Ascending aorta (tissue), 2 donors: ENCODE measurements at places on chromosomes 13 and 19.

DNA sequence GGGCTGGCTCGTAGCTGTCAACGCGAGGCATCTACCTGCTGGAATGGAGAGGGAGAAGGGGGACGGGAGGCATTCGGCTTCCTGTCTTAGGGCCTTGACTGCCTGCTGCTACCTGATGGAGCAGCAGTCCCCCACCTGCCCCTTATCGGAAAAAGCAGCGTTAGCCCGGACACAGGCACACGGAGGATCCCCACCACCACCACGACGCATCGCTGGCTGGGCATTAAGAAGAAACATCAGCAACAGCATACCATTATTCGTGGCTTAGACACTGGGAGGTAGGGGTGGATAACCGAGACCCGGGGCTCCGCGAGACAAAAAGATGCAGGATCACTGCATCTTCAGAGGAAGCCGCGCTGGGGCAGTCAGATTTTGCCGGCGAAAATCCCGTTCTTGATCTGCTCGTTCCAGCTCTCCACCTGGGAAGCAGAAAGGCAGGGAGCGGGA, 1.1 kb downstream of the COX6B2 start:
- DNase-seq, result no peak
- H3K4me1 ChIP-seq, result peaks cover 3% of the 10 kb centered on the region
- peaks cover 11% of the 10 kb centered on the region for H3K27me3 ChIP-seq
- H3K4me3 ChIP-seq, result peak overlapping the region; percentile 59

- H3K36me3 ChIP-seq, result no peaks in the 10 kb centered on the region
- no peaks in the 10 kb centered on the region for H3K27me3 ChIP-seq
- H3K4me1 ChIP-seq, result no peaks in the 10 kb centered on the region
- no peak overlapping the region for H3K27ac ChIP-seq
- no peak overlapping the region for H3K4me3 ChIP-seq
Measured at GRCh38 chr13:59721926-59722910, 441.5 kb downstream of the DIAPH3 start.

DNA sequence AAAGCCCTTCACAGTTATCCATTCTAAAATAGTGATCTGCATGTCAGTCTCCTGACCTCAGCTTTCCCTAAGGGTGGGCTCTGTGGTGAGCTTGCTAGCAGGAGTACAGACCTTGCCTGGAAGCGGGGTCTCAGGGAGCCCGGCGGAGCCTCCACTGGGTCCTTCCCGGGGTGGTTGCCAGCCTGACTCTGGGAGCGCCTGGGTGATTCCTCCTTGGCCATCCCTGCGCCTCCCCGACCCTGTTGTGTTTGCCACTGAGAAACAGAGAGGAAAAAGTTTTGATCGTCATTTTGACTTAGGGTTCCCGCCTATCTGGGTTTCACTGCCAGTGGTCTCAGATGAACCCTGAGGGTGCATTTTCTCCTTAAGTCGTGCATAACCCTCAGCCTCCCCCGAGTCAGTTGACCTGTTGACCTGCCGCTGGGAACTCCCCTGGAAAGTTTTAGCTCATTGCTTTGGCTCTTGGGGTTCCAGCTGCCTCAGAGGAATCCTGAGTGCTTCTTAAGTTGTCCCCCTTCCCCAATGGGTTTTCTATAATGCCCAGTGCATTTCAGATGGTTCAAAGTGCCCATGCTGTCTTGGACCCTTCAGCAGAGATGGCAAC, 117.8 kb downstream of the RAB20 start:
- no peaks in the 10 kb centered on the region for H3K27me3 ChIP-seq
- no peak overlapping the region for H3K4me3 ChIP-seq
- H3K27ac ChIP-seq, result peak overlapping the region; percentile 80

DNA sequence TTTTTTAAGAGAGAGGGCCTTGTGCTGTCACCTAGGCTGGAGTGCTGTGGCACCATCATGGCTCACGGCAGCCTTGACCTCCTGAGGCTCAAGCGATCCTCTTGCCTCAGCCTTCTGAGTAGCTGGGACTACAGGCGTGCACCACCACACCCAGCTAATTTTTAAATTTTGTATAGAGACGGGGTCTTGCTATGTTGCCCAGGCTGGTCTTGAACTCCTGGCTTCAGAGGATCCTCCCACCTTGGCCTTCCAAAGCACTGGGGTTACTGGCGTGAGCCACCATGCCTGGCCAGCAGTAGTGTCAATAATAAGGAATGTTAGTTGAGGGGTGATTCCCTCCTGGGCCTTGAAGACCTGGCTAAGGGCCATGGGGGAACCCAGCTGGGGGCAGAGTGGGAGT, 23.6 kb downstream of the MAST3 start:
- H3K4me3 ChIP-seq, result no peak overlapping the region
- no peak for DNase-seq
- no peak overlapping the region for H3K27ac ChIP-seq
- H3K4me1 ChIP-seq, result no peaks in the 10 kb centered on the region

DNA sequence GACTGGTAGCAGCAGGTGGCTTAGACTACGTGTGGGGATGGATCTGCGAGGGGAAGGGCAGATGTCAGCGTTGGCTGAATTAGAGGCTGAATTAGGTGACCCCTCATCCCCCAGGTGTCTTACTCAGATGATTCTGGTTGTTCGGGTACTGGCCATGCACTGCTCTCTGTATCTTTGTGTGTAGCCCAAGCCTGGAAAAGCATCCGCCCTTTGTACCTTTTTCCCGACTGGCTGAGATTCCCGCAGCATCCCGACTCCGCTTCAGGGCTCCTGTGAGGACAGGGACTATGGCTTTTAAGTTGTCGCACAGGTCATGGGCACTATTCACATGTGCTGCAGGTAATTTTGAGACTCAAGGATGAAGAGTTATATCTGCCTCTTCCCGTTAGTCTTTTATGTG, 7.2 kb downstream of the TFDP1 start:
- H3K36me3 ChIP-seq, result peaks cover 3% of the 10 kb centered on the region
- no peaks in the 10 kb centered on the region for H3K27me3 ChIP-seq
- no peak overlapping the region for H3K27ac ChIP-seq
- H3K4me3 ChIP-seq, result no peak overlapping the region

DNA sequence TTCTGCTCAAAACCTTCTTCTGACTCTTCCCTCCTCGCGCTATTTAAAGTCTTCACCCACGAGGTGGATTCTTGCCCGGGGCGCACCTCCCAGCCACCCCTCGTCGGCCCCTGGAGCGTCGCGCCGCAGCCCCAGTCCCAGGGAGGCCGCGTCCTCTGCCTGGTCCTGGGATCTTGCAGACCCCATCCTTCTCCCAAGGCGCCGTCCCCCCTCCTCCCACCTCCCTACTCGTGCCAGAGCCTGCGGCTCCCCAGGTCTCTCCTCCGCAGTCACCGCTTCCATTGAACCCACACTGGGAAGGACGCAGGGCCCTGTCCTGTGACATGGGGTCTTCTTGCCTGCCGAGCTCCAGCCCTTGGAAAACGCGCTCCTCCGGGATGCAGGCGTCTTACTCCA, 486 bp downstream of the ZNF808 start:
- peak overlapping the region; percentile 92 for H3K27ac ChIP-seq
- H3K4me1 ChIP-seq, result no peaks in the 10 kb centered on the region
- DNase-seq, result no peak
- no peaks in the 10 kb centered on the region for H3K27me3 ChIP-seq

- no peaks in the 10 kb centered on the region for H3K27me3 ChIP-seq
- H3K4me3 ChIP-seq, result no peak overlapping the region
- no peak overlapping the region for H3K27ac ChIP-seq
- H3K4me1 ChIP-seq, result no peaks in the 10 kb centered on the region
Measured at GRCh38 chr19:5138606-5139582, 170.0 kb downstream of the KDM4B start.

GRCh38 chr13:46526100-46526735, 26.8 kb upstream of the LRCH1 start:
- no peaks in the 10 kb centered on the region for H3K27me3 ChIP-seq
- no peaks in the 10 kb centered on the region for H3K36me3 ChIP-seq
- no peak overlapping the region for H3K27ac ChIP-seq
- no peak overlapping the region for H3K4me3 ChIP-seq
- H3K4me1 ChIP-seq, result no peaks in the 10 kb centered on the region

DNA sequence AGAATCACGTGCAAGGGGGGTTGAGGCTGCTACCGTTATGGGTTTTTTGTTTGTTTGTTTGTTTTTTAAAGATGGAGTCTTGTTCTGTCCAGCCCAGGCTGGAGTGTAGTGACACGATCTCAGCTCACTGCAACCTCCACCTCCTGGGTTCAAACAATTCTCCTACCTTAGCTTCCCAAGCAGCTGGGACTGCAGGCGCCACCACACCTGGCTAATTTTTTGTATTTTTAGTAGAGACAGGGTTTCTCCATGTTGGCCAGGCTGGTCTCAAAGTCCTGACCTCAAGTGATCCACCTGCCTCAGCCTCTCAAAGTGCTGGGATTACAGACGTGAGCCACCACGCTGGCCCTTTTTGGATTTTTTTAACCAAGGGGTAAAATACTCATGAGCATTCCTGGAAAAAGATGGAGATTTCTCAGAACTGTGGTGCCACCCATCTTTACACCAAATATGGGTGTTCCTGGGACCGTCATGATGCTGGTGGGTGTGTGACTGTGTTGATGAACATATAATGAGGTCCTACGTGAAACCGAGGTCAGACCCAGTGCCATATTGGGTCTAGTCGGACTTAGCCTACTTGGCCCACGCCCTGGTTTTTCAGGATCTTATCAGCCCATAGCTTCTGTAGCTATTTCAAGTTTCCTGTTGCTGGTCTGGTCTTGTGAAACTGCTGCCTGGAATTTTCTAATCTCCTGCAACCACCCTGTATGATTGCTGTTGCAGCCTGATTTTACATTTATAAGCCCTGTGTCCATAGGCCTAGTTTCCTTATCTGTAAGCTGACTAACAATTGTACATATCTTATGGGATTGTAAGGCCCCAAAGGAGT, 6.2 kb downstream of the PPP1R15A start:
- H3K4me1 ChIP-seq, result peaks cover 41% of the 10 kb centered on the region
- no peaks in the 10 kb centered on the region for H3K27me3 ChIP-seq
- peaks cover 25% of the 10 kb centered on the region for H3K36me3 ChIP-seq
- DNase-seq, result peak; percentile 94
- no peak overlapping the region for H3K4me3 ChIP-seq
- peak overlapping the region; percentile 100 for H3K27ac ChIP-seq

GRCh38 chr13:32669030-32669646, 82.9 kb downstream of the PDS5B start:
- H3K36me3 ChIP-seq, result no peaks in the 10 kb centered on the region
- no peak for DNase-seq
- H3K27me3 ChIP-seq, result no peaks in the 10 kb centered on the region
- no peak overlapping the region for H3K4me3 ChIP-seq
- no peak overlapping the region for H3K27ac ChIP-seq

- no peaks in the 10 kb centered on the region for H3K4me1 ChIP-seq
- H3K4me3 ChIP-seq, result no peak overlapping the region
- no peaks in the 10 kb centered on the region for H3K36me3 ChIP-seq
- H3K27ac ChIP-seq, result no peak overlapping the region
- DNase-seq, result no peak
Measured at GRCh38 chr13:101739382-101740178, 287.1 kb downstream of the ITGBL1 start.

DNA sequence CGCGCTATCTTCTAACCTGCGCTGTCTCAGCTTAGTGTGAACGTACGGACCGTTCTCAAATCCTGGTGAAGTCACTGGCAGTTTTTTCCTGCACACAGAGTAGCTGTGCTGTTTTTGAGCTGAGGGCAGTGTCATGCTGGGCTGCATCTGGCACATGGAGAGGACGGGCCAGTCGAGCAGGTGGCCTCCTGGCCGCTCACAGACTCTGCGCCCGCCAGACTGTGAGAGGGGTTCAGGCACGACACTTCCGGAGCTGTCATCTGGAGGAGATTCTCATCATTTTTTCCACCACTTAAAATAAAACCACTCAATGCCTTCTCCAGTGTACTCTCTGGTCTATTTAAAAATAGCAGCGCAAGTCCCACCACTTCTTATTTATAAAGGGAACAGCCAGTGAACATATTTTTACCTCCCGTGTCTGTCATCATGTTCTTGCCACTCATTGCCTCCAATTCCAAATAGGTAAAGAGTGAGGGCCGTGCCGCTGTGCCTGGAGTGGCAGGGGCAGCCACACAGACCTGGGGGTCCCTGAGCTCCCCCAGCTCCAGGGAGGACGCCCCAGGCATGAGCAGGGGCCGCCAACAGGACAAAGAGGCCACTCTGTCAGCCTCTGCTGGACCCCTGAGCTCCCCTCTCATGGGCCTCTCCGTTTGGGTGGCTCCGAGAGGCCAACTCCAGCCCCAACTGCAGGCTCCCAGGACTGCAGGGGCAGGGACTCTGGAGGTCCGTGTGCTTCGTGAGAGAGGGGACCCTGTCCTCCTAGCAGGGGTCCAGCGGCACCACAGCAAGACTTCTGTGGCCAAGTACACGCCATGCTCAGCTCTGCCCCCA, 36.9 kb upstream of the GRTP1 start:
- H3K27me3 ChIP-seq, result no peaks in the 10 kb centered on the region
- peaks cover 6% of the 10 kb centered on the region for H3K4me1 ChIP-seq
- no peak for DNase-seq
- H3K4me3 ChIP-seq, result no peak overlapping the region
- H3K36me3 ChIP-seq, result no peaks in the 10 kb centered on the region

- no peak overlapping the region for H3K4me3 ChIP-seq
- no peak for DNase-seq
- no peak overlapping the region for H3K27ac ChIP-seq
- no peaks in the 10 kb centered on the region for H3K36me3 ChIP-seq
- no peaks in the 10 kb centered on the region for H3K27me3 ChIP-seq
- no peaks in the 10 kb centered on the region for H3K4me1 ChIP-seq
Measured at GRCh38 chr13:76387566-76387965, 498.6 kb downstream of the KCTD12 start.

DNA sequence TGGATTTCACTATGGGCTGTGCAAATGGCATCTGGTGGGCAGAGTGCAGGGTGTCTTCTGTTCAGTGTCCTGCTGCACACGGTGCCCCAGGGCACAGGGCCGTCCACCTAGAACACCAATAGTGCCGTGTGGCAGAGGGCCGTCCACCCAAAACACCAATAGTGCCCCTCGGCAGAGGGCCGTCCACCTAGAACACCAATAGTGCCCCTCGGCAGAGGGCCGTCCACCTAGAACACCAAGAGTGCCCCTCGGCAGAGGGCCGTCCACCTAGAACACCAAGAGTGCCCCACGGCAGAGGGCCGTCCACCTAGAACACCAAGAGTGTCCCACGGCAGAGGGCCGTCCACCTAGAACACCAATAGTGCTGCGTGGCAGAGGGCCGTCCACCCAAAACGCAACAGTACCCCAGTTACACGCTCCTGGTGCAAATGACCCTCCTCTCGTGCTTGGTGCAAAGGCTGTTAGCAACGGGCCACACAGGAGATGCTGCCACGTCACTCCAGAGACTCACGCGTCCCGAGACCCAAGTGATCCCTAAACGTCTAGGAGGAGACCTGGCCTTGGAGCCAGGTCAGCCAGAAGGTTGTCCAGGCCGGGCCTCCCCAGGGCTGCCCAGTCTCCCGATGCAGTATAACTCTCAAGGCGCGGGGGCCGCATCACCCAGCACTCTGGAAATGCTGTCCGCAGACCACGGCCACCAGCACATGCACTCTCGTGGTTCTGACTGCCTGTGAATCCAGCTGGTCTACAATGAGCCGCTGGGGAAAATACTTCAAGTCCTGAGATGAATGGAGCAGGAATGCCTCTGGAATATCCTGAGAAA, 51.5 kb downstream of the RASA3 start:
- no peaks in the 10 kb centered on the region for H3K27me3 ChIP-seq
- no peak for DNase-seq
- peaks cover 5% of the 10 kb centered on the region for H3K4me1 ChIP-seq
- H3K27ac ChIP-seq, result no peak overlapping the region
- no peak overlapping the region for H3K4me3 ChIP-seq
- peaks cover 2% of the 10 kb centered on the region for H3K36me3 ChIP-seq
